ENCODE measurements at places on chromosomes 2 and 18.

DNA sequence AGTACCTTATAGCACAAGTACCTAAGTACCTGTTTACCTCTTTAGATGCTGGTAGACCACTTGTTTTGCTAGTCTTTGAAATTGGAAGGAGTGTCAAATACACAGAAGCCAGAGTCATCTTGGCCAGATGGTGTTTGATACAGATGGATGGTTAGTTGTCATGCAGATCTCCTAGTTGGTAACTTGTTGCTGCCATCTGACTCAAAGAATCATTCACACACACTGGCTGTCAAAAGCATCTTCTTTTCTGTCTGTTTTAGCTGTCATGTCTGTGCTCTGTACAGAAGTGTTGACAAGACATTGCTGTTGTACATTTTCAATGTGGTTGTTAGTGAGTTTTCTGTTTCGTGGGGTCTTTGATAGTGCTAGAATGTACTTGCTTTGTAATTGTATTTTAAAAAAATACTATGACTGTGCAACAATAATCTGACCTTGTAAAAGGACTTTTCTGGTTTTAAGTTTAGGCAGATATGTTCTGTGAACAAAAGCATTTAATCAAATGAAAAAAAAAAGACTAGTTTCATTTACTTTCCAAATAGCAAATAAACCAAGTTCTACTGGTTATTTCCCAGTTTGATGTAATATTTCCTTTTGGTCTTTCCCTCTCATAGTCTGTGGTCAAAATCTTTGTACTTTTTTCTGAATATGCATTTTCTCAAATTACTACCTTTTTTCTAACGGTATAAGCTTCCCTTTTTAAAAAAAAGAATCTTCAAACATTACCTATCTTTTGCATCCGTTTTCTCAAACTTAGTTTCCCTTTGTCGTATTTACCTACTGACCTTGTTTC lies 39.9 kb downstream of the TANK start:
- DNase-seq = no peak

DNA sequence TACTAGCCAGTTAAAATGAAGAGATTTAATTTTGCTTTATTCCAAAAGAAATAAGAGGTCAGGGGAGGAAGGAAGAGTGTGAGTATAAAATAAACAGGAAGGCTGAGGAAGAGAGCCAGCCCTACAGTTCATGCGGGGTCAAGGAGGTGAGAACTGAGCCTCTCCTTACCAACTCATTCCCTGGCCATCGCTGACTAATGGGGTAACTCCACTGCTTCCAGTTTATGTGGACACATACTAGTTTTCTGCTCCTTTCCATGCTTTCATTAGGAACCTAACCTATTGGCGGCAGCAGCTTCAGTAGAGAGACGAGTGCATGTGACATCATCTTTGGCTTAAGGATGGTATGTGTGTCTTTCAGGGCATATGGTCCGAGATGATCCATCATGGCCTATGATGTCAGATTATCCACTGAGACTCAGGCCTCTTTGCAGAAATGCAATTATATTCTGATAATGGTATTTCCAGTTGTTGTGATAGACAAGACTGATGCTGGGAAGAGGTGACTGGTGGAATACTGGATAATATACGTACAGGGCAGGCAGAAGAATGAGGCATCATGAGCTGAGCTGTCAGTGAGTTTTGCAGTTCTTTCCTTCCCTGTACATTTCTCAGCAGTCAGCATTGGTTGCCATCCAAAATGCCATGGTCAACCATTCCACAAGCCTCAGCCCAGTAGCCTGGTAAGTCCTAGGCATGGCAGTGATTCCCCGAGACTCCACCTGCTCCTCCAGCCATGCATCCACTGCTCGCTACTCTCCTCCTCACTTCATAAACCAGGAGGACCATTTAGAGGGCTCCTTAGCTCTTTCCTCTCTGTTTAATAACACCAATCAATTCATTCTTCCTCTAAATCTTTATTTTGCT lies 184.6 kb upstream of the OSR1 start:
- no peak for DNase-seq

- DNase-seq = no peak
Measured at GRCh38 chr2:151359768-151360461, 2.5 kb downstream of the TNFAIP6 start.

- DNase-seq = no peak
Measured at GRCh38 chr2:7972670-7973069, 709.2 kb upstream of the ID2 start.

DNA sequence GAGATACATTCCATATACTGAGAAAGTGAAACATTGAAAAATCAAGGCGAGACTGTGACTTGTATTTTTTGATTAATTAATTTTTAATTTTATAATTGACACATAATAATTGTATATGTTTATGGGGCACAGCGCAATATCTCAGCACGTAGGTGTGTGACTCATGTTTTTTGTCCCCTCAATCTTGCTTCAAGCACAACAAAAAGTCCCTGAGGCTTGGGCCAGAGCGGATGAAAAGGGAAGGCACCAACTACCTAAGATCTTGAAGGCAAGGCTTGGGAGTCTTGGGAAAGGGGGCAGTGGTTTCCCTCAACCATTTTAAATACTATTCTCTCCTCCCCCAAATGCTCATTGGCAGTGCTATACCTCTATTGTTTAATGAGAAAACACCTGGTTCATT lies 9.9 kb downstream of the SGPP2 start:
- DNase-seq = no peak

GRCh38 chr2:113173542-113174375 lies at the start of gene PSD4:
TSS of gene PSD4 (plus strand) at chr2:113173971. CDS start at chr2:113182457, 8,486 bp downstream.
- peak; percentile 80 for DNase-seq

- DNase-seq = no peak
Measured at GRCh38 chr2:202149936-202150335, 76.9 kb downstream of the KIAA2012 start.

DNA sequence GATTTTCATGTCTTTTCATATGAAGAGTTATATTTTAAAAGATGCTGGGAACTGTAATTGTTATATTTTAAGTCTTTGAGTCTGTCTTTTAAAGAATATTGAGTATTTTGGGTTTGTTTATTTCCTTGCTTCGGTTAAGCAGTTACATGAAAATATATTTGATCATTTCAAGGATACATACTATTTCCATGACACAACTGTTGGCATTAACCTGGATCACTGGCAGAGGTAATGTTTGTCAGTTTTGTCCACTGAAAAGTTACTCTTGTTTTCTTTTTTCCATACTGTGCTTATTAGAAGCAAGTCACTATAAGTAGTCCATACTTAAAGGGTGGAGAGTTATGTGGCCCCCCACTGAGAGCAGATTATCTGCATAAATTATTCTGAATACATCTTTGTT lies 1142.0 kb upstream of the TMEFF2 start:
- DNase-seq = no peak

DNA sequence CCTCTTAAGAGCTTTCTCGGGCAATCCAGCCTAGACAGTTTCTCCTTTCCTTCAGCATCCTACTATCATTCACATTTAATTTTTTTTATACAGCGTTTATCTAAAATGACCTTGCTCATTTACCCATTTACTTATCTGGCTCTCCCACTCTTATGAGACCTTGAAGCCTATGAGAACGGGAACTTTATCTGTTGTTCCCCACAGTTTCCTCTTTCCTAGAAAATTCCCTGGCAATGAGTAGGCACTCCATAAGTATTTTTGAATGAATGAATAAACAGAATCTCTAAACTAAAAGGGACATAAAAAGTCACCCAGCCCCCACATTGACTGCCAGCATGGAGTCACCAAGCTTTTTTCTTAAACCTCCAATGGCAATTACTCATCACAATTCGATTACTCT lies 353.2 kb downstream of the METTL4 start:
- DNase-seq = no peak
